Activated naive CD8-positive, alpha-beta T cell treated with anti-CD3 and anti-CD28 coated beads for 36 hours (primary cell): ENCODE measurements at places on chromosomes 1 and 21.

- no peak overlapping the region for H3K27ac ChIP-seq
- H3K36me3 ChIP-seq, result no peaks in the 10 kb centered on the region
- H3K4me3 ChIP-seq, result no peak overlapping the region
- DNase-seq, result no peak
- H3K4me1 ChIP-seq, result peaks cover 7% of the 10 kb centered on the region
- peaks cover 65% of the 10 kb centered on the region for H3K27me3 ChIP-seq
These were observed 5.7 kb downstream of the CLIC6 start for GRCh38 chr21:34674468-34674867.

DNA sequence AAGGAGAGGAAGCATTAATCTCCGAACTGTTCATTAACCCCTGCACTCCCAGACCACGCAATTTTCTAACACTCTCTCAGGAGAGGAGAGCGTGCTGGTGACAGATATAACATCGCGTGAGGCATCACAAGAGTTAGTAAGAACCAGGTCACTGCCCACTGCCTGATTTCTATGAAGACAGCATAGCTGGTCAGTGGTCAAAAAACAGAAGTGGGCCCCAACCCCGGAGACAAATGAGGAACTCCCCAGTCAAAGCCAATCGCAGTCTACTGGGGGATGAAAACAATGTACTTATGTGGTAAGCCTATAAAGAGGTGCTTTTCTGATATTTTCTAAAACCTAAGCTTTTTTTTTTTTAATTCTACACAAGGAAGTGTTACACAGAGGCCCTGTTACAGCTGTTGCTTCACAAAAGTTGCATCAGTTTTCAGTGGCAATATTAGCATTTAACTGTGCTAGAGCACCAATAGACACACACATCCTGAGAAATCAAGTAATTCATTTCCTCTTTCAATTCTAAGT is 231.8 kb upstream of the IRF2BP2 start:
- H3K4me1 ChIP-seq, result peaks cover 75% of the 10 kb centered on the region
- H3K4me3 ChIP-seq, result peak overlapping the region; percentile 16
- no peaks in the 10 kb centered on the region for H3K27me3 ChIP-seq

DNA sequence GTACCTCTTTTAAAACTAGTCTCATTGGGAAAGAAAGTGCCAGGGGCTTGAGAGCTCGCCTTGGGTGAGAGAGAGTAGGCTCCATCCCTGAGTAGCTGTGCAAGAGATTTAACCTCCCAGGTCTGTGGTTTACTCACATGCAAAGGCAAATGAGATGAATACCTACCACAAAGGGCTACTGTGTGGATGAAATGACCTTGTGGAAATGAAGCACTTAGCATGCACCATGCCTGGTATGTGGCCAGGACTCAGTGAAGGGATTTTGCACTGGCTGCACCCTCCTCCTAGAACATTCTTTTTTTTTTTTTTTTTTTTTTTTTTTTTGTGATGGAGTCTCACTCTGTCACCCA is 120.3 kb downstream of the PROX1 start:
- no peak overlapping the region for H3K27ac ChIP-seq
- peaks cover 18% of the 10 kb centered on the region for H3K27me3 ChIP-seq
- H3K36me3 ChIP-seq, result no peaks in the 10 kb centered on the region
- H3K4me3 ChIP-seq, result no peak overlapping the region
- no peaks in the 10 kb centered on the region for H3K4me1 ChIP-seq

GRCh38 chr21:28444557-28444956 is 548.1 kb downstream of the LTN1 start:
- H3K27ac ChIP-seq, result no peak overlapping the region
- H3K4me1 ChIP-seq, result no peaks in the 10 kb centered on the region
- H3K27me3 ChIP-seq, result no peaks in the 10 kb centered on the region
- H3K36me3 ChIP-seq, result no peaks in the 10 kb centered on the region
- no peak overlapping the region for H3K4me3 ChIP-seq
- DNase-seq, result no peak

DNA sequence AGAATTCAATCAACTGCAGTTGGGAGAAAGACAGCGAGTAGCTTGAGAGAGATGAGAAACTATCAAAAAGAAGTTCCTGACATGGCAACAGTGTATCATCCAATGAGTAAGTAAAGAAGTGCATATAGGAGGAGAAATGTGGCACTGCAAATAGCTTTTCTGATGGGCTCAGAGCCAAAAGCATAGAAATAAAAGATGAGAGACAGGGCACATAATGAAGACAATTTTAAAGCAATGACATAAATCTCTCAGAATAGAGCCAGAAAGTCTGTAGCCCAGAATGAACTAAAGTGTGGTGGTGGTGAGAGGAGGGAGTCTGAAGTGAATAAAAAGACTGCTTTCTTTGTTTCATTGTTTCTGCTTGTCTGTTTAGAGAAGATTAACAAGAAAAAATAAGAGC is 34.3 kb downstream of the TNFSF18 start:
- DNase-seq, result no peak
- no peak overlapping the region for H3K27ac ChIP-seq
- peaks cover 8% of the 10 kb centered on the region for H3K4me1 ChIP-seq
- no peaks in the 10 kb centered on the region for H3K27me3 ChIP-seq
- H3K4me3 ChIP-seq, result no peak overlapping the region
- H3K36me3 ChIP-seq, result no peaks in the 10 kb centered on the region

GRCh38 chr1:236854605-236854983 is 59.5 kb downstream of the MTR start:
- H3K36me3 ChIP-seq, result peaks cover 50% of the 10 kb centered on the region
- H3K27ac ChIP-seq, result no peak overlapping the region
- no peaks in the 10 kb centered on the region for H3K27me3 ChIP-seq
- peaks cover 8% of the 10 kb centered on the region for H3K4me1 ChIP-seq
- no peak overlapping the region for H3K4me3 ChIP-seq

- H3K27me3 ChIP-seq, result peaks cover 12% of the 10 kb centered on the region
- H3K4me1 ChIP-seq, result peaks cover 5% of the 10 kb centered on the region
- no peak for DNase-seq
- H3K36me3 ChIP-seq, result no peaks in the 10 kb centered on the region
These were observed 54.1 kb downstream of the KCNJ15 start for GRCh38 chr21:38310646-38311485.

GRCh38 chr1:230333590-230334446 is 92.3 kb downstream of the PGBD5 start:
- H3K27me3 ChIP-seq, result peaks cover 9% of the 10 kb centered on the region
- H3K36me3 ChIP-seq, result no peaks in the 10 kb centered on the region
- no peak for DNase-seq
- no peak overlapping the region for H3K4me3 ChIP-seq

DNA sequence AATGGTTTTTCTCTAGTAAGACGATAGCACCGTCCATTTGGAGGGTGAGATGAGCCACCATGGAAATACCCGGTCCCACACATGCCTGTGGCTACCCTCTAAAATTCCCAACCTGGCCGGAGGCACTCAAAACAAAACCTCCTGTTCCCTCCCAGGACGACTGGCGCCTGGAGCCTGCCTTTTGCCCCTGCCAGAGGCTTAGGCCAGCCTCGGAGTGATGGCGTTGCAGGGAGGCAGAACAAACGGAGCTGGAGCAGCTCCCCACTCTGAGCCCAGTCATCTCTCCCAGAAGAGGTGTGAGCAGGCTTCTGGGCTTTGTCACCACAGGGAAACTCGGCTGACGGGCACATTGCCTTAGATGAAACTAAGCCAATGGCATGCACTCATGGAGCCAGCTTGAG is 213.7 kb upstream of the HOOK1 start:
- no peak for DNase-seq
- no peaks in the 10 kb centered on the region for H3K36me3 ChIP-seq
- H3K4me3 ChIP-seq, result no peak overlapping the region
- no peaks in the 10 kb centered on the region for H3K27me3 ChIP-seq
- no peak overlapping the region for H3K27ac ChIP-seq

DNA sequence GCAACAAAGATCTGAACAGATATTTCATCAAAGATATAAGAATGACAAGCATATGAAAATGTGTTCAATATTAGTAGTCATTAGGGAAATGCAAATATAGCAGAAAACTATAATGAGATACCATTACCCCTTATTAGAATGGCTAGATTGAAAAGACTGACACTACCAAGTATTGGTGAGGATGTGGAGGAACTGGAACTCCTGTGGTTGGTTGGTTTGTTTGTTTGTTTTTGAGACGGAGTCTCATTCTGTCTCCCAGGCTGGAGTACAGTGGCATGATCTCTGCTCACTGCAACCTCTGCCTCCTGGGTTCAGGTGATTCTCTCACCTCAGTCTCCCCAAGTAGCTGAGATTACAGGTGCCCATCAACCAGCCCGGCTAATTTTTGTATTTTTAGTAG is 18.9 kb upstream of the HMGN1 start:
- no peaks in the 10 kb centered on the region for H3K4me1 ChIP-seq
- no peak overlapping the region for H3K4me3 ChIP-seq
- H3K27me3 ChIP-seq, result peaks cover under 1% of the 10 kb centered on the region
- no peaks in the 10 kb centered on the region for H3K36me3 ChIP-seq
- H3K27ac ChIP-seq, result no peak overlapping the region

- H3K4me3 ChIP-seq, result no peak overlapping the region
- no peak for DNase-seq
- H3K36me3 ChIP-seq, result no peaks in the 10 kb centered on the region
- H3K27me3 ChIP-seq, result no peaks in the 10 kb centered on the region
These were observed 60.4 kb upstream of the BACH1 start for GRCh38 chr21:29238053-29238966.

GRCh38 chr1:18175530-18176377 is 68.2 kb downstream of the IGSF21 start:
- no peaks in the 10 kb centered on the region for H3K36me3 ChIP-seq
- peaks cover 18% of the 10 kb centered on the region for H3K27me3 ChIP-seq
- DNase-seq, result no peak
- peaks cover 6% of the 10 kb centered on the region for H3K4me1 ChIP-seq

DNA sequence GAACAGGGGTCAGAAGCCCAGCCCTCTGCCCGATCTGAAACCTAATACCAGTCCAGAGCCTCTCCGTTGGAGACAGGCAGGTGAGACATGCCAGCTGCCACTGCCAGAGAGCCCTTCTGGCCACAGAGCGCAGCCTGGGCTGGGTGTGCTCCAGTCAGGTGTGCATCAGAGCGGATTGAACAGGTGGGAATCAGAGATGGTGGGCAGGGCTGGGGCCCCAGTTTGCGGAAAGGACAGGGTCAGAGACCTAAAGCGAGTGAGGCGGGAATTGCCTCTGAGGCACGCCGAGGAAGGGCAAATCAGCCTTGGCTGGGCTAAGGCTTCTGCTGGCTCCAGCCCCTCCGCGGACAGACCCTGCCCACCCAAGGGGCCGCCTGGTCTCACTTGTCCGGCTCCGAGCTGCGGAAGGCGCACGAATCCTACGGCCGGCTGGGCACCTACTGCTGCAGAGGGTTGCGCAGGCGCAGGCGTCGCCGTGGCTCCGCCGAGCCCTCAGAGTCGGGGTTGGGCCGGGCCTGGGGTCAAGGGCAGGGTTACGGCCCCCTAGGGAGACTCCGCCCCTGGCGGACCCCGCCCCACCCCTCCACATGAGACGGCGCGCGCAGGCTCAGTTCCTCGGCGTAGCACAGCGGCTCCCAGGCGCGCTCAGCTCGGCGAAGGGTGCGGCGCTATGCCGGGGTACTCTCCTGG is 10.3 kb downstream of the CPLANE2 start:
- no peak overlapping the region for H3K4me3 ChIP-seq
- no peak for DNase-seq
- no peak overlapping the region for H3K27ac ChIP-seq
- peaks cover 35% of the 10 kb centered on the region for H3K27me3 ChIP-seq
- H3K4me1 ChIP-seq, result peaks cover 10% of the 10 kb centered on the region

DNA sequence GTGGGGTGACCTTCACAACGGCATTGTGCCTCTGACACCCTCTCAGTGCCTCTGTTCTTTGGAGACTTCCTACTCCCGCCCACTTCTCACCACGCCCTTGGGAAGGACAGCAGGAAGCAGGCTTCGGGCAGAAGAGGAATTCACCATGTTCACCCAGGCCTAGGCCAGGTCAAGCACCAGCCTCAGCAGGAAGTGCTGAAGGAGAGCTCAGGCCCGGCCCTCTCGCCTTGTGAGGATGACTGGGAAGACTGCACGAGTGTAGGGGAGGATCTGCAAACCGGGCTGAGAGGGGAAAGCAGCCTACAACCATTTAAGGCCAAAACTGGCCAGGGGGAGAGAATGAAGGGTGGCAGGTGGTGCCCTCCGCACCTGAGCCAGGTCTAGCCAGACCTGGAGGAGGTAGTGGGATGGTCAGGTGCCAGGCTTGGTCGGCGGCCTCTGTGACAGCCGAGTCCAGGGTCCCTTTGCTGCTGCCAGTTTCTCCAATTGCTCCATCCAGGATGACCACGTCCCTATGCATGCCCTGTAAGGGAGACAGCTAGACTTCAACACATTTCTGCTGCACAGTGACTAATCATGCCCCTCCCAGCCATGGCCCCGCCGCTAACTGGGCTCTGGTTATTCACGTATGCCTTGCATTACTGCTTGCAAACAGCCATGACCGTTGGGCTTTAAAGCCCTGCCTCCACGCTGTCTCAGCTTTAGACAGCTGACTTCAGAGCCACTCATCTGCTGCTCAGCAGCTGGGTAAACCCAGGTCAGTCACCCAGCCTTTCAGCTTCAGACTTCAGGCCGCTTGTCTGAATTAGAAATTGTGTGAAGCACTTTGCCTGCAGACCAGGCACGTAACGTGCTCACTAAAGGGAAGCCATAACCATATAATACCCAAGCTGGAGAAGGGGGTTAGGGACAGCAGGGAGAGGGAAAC is 8.9 kb downstream of the MRTO4 start:
- DNase-seq, result no peak
- H3K4me3 ChIP-seq, result no peak overlapping the region
- no peaks in the 10 kb centered on the region for H3K27me3 ChIP-seq
- H3K4me1 ChIP-seq, result peaks cover 14% of the 10 kb centered on the region
- H3K36me3 ChIP-seq, result peaks cover 17% of the 10 kb centered on the region

GRCh38 chr1:17909634-17910033 is 154.5 kb downstream of the ACTL8 start:
- no peak overlapping the region for H3K27ac ChIP-seq
- H3K27me3 ChIP-seq, result peaks cover 33% of the 10 kb centered on the region
- H3K4me3 ChIP-seq, result no peak overlapping the region
- no peak for DNase-seq
- H3K36me3 ChIP-seq, result no peaks in the 10 kb centered on the region

- H3K4me3 ChIP-seq, result no peak overlapping the region
- peaks cover 5% of the 10 kb centered on the region for H3K36me3 ChIP-seq
- no peak overlapping the region for H3K27ac ChIP-seq
- no peaks in the 10 kb centered on the region for H3K4me1 ChIP-seq
- no peak for DNase-seq
- H3K27me3 ChIP-seq, result no peaks in the 10 kb centered on the region
These were observed 249.6 kb downstream of the PLA2G4A start for GRCh38 chr1:187078321-187078720.

- H3K27ac ChIP-seq, result peak overlapping the region; percentile 69
- H3K36me3 ChIP-seq, result no peaks in the 10 kb centered on the region
- H3K4me1 ChIP-seq, result peaks cover 5% of the 10 kb centered on the region
- peak; percentile 30 for DNase-seq
- no peaks in the 10 kb centered on the region for H3K27me3 ChIP-seq
These were observed 12.7 kb upstream of the C1orf167 start for GRCh38 chr1:11749203-11749689.
